Left kidney (tissue), 8 donors: ENCODE measurements at places on chromosomes 2 and 18. TPM values are rescaled to one million over a fixed set of nuclear protein-coding genes. Genes with fewer than 3 reads are reported as not detected.

REG3A gene
- polyA plus RNA-seq: not detected

DNA sequence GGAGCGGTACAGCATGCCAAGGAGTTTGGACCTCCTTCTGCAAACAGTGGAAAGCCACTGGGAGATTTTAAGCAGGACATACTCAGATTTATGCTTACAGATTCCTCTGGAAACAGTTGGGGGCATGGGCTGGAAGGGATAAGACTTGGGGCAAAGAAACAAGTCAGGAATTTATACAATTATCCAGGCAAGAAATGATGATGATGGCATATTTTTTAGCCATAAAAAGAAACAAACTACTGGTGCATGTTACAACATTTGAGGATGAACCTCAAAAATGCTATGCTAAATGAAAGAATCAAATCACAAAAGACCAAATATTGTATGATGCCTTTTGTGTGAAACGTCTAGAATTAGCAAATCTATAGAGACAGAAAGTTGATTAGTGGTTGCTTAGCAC lies 13.5 kb upstream of the VIT start:
- no peak for DNase-seq

PTCD3 gene
- 182 TPM for polyA plus RNA-seq

NT5DC4 gene
- polyA plus RNA-seq: 0.83 TPM

DNA sequence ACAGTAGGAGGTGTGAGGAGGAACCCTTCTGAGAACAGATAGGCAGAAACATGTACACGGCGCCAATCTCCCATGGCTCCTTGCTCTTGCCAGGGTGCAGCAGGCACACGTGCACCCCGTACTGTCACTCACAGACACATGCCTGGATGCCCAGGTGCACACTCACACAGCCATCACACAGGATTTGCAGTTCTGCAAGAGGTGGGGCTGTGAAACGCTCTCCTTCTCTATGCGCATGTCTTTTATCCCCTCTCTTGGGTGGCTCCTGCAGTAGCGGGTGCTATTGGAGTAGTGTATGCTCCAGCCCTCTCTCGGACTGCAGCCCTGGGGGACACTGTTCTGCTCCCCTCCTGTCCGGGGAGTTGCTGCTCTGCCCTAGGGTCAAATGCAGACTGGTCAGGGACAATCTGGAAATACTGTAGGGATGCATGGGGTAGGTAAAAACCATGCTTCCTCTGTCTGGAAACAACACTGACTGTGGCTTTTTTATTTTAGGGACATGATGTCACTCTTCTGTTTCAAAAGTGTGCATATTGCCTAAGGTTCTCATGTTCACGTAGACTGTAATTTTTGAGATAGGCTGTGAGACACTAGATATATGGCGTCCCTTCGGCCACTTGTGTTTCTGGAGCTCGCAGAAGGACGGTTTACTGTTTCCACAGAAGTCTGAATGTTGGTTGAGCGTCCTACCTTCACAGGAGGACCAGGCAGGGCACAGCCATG lies 118.5 kb downstream of the PRKCE start:
- DNase-seq: no peak

- DNase-seq: peak; percentile 83
Measured at GRCh38 chr18:76351961-76352581, 143.0 kb downstream of the ZNF516 start.

DNA sequence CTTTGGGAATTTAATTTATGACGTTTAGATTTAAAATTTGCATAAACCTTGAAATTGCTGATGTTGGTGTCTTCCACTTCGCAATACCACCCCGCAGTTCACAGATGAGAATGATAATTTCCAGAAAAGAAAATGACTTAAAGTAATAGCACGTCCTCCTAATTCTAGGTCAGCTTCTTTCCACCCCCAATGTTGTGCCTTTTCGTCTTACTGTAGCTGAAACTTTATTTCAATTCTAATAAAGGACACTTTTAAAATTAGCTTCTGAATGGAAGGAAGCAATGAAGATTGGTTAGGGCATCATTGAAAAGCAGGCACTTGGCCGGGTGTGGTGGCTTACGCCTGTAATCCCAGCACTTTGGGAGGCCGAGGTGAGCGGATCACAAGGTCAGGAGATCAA lies 107.4 kb downstream of the MYCN start:
- no peak for DNase-seq

DNA sequence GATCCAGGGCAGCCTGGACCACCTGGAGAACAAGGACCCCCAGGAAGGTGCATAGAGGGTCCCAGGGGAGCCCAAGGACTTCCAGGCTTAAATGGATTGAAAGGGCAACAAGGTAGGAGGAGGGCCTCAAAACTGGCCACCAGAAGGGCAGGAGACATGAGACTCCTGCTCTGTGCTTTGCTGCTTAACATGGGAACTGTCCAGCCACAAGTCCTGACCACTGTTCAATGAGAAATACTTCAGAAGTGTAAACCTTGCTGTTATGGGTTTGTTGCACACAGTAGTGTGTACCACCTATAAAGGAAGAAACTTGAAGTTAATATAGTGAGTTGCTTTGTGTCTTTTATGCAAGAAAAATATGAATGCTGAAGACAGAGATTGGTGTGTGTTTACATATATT lies 44.2 kb upstream of the MFF start:
- no peak for DNase-seq
